ENCODE measurements at places on chromosomes 2 and 18.

DNA sequence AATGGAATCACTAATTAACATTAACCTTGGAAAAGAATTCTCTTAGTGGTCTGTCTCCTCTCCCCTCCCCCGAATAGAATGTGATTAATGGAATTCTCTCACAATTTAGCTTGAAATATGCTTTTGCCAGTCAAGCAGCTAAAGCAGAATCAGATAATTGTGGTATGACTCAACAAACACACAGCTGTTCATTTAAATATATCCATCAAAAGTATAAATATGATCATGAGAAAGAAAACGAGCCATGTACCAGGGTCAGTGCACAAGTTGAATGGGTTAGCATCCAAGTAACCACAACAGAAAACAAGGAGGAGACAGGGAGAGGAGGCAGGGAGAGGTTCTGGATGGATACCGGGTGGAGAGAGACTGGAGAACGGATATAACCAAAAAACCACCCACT, 66.9 kb downstream of the ACVR1 start:
- DNase-seq: peak; percentile 75

DNA sequence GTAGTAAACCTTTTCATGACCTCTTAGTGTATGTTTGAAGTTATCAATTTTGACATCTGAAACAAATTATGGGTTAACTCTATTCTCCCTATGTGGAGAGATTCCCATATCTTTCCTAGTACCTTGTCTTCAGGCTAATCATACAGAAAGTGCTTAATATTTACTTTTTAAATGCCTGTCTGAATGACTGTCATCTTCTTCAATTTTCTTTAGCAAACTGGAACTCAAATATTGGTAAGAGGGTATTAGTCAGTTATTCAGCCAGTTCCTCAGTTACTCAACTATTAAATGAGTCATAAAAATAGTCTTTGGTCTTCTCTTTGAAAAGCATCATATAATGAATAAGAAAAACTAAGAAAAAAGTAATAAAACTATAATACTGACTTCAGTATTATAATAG, 1038.0 kb upstream of the PIK3C3 start:
- peak; percentile 65 for DNase-seq

DNA sequence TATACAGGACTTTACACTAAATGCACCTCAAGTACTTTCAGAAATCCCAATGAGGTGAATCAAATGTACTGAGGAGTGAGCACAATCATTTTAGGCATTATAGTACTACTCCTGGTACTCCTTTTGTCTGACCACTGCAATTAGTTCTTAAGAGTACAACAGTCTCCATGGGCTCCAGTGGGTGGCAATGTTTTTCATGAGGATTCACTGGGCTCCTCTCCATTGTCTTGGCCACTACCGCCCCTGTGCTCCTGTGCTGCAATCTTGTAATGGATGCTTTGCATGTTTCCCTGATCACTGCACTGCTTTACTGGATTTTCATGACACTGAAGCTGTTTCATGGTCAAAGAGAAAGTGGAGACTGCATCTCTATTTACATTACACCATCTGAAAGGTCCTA, 268.5 kb upstream of the ZSWIM2 start:
- DNase-seq: no peak

DNA sequence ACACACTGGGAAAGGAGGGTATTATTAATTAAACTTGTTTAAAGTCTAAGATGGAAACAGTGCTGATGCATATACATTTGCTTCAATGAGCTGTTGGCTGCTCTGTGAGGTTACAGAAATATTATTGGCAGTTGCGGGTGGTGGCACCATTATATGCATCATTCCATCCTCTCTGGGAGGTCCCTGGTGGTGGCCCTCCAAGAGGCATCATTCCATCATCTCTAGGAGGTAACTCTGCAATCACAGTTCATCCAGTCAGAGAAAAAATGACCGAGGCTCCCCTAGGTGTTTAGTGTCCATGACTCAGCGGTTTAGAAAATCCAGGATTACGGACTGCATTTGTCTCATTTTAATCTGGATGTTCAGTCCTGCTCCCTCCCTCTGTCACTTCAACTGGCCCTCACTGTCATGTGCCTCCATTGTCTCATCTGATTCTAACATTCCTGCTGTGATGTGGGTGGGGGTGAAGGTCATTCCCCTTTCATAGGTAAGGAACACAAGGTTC, 15.4 kb downstream of the AFF3 start:
- no peak for DNase-seq

DNA sequence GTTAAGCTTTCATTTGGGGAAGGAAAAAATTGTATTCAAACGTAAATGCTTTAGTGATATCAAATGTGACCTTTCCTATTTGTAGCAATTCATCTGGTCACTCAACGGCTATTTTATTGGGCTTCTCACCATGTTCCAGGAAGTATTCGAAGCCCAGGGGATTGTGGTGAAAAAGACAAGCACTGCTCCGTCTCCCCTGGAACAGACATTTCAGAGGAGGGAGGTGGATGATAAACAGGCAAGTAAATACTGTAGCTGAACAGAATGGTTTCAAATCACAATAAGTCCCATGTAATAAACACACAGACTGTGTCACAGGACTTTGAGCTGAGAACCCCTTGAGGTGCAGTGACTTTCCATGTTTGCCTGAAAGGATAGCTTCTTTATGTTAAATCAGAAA, 464.7 kb upstream of the HNRNPA3 start:
- no peak for DNase-seq

DNA sequence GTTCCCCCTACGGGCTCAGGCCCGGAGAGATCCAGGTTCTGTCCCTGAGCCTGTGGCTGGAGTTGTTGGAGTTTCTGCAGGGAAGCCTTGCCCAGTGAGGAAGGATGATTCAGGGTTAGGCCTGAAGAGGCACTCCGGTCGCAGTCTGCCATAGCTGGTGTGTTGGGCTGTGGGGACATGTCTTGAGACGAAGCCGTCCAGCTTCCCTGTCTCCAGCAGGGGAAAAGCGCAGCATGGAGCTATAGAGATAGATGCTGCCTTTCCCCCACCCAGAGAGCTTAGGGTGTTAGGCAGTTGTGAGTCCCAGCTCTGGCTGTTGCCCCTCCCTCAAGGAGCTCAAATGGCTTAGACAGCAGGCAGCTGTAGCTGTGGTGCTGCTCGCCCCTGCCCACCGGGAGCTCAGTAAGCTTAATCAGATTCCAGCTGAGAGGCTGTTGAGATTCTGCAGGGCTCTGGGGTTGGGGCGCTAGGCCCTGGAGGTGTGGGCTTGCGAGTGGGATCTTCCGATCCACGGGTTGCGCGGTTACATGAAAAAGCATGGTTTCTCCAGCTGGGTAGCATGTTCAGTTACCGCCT, 103.9 kb downstream of the PMAIP1 start:
- DNase-seq: no peak

- DNase-seq: peak; percentile 23
Observed at GRCh38 chr2:15038366-15039364, 406.1 kb downstream of the LRATD1 start.

- peak; percentile 78 for DNase-seq
Observed at GRCh38 chr2:20093263-20094141, 42.1 kb upstream of the LAPTM4A start.

GRCh38 chr2:142878031-142878678, 691 bp downstream of the KYNU start:
- DNase-seq: no peak

GRCh38 chr2:160417745-160418397, 75.7 kb downstream of the RBMS1 start:
- DNase-seq: peak; percentile 88

- no peak for DNase-seq
Observed at GRCh38 chr2:37324536-37324785, 172 bp downstream of the PRKD3 start.

DNA sequence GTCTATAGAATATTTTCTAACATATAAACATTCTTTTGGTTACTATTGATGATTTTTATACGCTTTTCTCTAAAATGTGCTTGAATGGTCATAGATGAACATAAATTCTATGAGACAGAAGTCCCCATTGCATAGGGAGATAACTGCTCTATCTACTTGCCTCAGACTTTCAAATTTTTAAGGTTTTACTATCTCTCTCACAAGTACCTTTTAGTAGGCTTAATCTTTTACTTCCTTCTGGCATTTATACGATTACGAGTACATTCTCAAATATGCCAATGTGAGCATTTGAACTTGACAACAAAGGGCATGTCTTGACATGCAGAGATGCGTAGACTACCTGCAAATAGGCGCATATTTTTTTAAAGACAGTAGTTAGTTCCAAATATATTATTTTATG, 935.9 kb upstream of the LRATD1 start:
- no peak for DNase-seq

DNA sequence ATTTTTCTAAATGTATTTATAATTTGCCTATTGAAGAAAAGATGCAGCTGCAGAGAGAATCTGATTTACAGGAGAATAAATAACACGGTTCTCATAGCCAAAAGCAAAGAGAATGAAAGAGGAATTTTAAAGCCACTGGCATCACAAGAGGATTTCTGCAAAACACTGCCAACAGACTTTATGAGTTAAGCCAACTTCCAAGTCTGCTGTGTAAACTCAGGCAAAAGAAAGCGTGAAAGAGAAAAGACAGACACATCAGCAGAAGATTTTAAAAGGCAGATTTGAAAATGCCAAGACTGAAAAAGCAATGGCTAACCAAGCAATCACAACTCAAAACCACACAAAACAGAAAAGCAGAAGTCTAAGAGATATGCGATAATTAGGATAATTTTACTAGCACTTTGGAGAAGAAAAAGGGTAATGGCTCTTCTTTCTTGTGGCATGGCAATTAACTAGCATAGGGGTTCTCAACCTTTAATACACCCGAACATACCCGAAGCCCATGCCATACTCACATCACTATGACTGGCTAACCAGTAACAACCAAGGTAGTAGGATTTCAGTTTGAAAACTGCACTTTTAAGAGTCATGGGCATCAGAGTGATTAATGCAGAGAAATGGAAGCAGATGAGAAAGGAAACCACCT, 4.9 kb downstream of the DARS1 start:
- no peak for DNase-seq

DNA sequence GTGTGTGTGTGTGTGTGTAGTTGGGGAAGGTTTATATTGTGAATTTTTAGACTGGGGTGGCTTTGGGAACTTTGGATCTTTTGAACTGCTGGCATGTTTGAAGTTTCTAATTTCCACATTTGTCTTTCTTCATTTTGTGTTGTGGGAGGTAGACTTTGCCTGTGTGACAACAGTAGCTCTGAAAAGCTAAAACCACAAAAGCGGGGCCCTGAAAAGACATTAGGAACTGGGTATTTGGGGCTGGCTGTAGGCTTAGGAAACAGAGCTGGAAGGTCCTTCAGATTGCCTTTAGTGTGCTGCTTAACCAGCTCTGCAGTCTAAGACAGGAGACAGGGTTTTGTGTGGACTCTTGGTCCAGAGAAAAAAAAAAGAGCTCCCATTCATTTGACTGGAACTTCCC, 27.2 kb upstream of the DOCK10 start:
- no peak for DNase-seq

DNA sequence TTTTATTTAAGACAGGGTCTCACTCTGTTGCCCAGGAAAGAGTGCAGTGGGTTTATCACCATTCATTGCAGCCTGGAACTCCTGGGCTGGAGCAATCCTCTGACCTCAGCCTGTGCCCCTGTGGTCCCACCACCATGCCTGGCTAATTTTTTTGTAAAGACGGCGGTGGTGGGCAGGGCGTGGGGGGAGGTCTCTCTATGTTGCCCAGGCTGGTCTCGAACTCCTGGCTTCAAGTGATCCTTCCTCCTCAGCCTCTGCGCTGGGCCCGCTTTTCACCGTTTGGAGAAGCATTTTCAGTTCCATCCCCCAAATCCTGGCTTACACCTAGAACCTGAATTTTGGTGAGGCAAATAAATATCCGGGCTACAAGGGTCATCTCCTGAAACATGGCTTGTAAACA, 1.4 kb upstream of the ATP5F1A start:
- DNase-seq: no peak

- peak; percentile 43 for DNase-seq
Observed at GRCh38 chr18:21000667-21001066, 110.9 kb downstream of the ROCK1 start.

GRCh38 chr2:16978301-16978700, 312.7 kb upstream of the CYRIA start:
- peak; percentile 49 for DNase-seq

DNA sequence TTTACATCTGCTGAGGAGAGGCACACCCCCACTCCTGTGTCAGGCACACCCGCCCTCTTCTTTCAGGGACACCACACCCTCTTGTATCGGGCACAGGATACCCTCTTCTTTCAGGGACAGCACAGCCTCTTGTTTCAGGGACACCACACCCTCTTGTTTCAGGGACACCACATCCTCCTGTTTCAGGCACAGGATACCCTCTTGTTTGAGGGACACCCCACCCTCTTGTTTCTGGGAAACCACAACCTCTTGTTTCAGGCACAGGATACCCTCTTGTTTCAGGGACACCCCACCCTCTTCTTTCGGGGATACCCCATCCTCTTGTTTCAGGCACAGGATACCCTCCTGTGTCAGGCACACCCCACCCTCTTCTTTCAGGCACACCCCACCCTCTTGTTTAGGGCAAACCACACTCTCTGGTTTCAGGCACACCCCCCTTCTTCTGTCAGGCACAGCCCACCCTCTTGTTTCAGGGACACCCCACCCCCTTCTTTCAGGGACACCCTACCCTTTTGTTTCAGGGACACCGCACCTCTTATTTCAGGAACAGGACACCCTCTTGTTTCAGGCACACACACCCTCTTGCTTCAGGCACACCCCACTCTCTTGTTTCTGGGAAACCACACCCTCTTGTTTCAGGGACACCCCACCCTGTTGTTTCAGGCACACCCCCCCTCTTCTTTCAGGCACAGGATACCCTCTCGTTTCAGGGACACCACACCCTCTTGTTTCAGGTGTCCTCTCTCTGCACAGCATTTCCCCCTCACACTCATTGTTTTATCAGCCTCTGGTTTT, 96.2 kb downstream of the TPO start:
- no peak for DNase-seq

- peak; percentile 17 for DNase-seq
Observed at GRCh38 chr2:9336241-9336575, 87.1 kb downstream of the ITGB1BP1 start.

- DNase-seq: no peak
Observed at GRCh38 chr2:27889774-27890145, 427 bp downstream of the RBKS start.

- DNase-seq: peak; percentile 8
Observed at GRCh38 chr2:218569661-218570500, 1.2 kb downstream of the CNOT9 start.

- peak; percentile 72 for DNase-seq
Observed at GRCh38 chr2:101736861-101737291, 39.4 kb downstream of the MAP4K4 start.

GRCh38 chr2:40814616-40815015, 362.7 kb upstream of the SLC8A1 start:
- no peak for DNase-seq

DNA sequence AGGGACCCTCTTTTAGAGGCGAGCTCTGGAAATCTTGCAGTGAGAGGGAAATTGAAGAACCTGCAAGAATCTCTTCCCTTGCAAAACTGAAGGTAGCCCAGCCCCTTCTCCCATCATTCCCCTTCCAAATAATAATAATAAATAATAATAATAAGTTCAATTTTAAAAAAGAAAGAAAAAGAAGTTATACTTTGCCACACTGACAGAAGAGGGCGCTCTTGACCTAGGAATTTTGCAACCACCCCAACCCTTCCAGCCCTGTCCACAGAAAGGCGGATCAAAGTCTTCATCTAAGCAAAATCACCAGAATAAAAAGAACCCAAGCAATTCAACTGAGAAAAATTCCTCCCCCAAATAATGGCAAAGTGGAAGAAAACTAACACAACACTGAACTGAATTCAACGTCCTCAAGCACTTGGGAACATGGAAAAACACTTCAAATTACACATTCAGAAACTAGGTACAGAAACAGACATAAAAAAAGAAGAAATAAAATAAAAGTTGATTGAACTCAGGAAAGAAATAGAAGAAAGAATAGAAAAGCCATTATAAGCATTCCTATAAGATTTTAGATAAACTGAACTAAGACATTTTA, 98.9 kb upstream of the GLS start:
- peak; percentile 58 for DNase-seq

All from fibroblast of skin of abdomen (primary cell).